ENCODE measurements at places on chromosomes 2 and 18.

- no peak for DNase-seq
These were observed 60.3 kb downstream of the RTP5 start for GRCh38 chr2:241929551-241930490.

GRCh38 chr2:2041256-2041824 is 289.7 kb downstream of the MYT1L start:
- no peak for DNase-seq

DNA sequence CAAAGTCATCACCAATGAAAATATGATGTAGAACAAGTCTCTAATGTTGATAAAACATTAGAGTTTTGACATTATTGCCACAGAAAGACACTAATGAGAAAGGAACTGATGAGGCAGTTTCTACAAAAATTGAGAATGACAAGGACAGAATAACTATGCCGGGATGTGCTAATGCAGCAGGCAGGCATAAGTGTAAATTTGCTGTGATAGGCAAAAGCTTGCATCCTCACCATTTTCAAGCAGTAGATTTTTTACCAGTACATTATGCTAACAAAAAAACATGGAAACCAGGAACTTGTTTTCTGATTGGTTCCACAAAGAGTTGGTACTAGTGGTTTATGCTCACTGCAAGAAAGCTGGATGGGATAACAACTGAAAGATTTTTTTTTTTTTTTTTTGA is 715.5 kb upstream of the LRRTM4 start:
- DNase-seq = no peak

- no peak for DNase-seq
These were observed 83.0 kb downstream of the UBR3 start for GRCh38 chr2:169910109-169910799.

GRCh38 chr2:157251932-157252331 is 5.6 kb upstream of the GALNT5 start:
- no peak for DNase-seq

DNA sequence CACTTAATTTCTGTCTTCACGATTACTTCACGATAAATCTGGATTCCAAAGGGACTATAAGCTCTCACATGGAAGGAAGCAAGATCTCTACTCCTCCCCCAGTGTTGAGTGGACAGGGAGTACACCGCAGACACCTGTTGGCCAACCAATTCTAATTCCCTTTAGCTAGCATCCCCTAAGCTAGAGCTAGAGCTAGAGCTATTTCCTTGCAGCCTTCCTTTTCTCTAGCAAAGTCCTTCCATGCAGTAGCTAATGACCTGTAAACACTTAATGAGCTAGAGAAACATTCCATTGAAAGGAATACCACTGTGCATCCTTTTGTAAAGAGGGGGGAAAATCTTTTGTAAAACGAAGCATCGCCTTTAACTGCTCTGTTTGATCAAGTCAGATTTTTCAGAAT is 56.5 kb downstream of the BCL11A start:
- DNase-seq = no peak

- no peak for DNase-seq
These were observed 128.7 kb downstream of the TPO start for GRCh38 chr2:1541819-1542475.

DNA sequence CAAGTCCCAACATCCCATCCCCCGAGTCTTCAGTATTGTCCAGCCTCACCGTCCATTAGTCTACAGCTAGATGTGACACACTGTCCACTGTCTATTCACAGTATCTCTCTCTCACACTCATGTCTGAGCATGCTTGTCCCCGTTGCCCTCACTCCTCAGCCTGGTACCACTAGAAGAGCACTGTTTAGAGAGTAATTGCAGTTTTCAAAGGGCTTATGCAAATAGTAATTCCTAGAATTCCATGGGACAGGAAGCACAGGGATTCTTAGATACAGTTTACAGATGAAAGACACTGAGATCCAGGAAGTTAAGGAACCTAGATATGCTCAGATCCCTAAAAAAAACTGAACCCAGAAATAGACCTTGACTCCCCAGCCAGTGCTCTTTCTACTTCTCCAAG is 125.5 kb downstream of the MYO5B start:
- DNase-seq = no peak

DNA sequence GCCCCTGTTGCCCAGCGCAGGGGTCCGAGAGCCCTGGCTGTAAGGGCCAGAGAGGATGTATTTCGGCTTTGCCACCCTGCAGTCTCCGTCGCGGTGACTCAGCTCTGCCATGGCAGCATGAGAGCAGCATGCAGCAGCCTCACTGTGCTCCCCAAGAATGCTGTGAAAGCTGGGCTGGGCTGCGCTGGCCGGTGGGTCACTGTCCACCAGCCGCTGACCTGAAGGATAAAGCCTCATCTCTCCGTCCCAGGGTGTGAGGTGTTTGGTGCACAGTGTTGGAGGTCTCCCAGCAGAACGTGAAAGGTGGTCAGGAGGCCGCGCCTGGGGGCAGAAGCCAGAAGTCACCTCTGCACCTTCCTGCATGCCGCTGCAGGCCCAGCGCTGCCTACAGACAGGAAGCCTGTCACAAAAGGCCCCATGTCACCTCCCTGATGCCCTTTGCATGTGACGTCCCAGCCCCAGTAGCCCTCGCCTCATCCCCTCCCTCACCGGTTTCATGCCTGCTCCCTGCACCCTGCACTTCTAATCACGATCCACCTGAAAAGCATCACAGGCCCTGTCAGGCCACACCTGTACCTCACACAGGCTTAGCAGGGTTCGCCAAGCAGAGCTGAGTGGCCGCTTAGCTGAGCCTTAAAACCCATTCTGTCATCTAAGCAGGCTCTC is 342.1 kb downstream of the EIPR1 start:
- DNase-seq = no peak
